ENCODE measurements at places on chromosomes 11 and 22.
A peak's percentile ranks its signal among the peaks of the same experiment; 100 is the strongest.

DNA sequence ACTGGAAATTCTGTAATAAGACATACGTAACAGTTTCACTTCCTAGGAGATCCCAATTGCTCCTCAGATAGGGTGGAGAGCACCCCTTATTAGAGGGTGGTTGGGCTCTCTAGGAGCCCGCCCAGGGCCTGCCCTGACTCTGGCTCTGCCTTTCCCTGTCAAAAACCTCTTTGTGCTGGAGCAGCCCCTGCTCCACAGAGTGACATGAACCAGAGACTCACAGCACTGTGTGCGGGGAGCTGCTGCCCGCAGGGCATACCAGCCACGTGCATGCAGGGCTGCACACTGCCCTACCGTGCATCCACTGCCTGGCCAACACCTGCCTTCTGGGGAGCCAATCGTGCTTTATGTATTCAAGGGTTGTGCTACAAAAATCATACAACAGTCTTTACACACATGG is 24.3 kb downstream of the KCNQ1OT1 start:
- no peak for DNase-seq

DNA sequence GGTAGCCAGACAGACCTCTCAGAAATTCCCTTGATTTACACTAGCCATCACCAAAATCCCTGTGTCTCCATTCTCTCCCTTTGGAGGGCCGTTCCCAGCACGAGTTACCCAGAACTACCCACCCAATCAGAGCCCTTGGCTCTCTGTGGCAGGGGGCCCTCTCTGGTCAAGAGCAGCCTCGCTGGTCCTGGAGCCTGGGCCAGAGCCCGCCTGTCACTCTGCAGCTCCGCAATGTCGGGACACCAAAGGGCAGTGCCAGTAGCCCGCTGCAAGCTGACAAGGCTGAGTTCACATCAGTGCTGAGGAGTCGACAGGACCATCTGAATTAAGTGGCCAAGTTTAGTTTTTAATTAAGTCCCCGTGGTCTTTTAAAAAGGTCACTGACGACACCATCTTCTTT is 241.6 kb downstream of the ST3GAL4 start:
- DNase-seq = no peak

DNA sequence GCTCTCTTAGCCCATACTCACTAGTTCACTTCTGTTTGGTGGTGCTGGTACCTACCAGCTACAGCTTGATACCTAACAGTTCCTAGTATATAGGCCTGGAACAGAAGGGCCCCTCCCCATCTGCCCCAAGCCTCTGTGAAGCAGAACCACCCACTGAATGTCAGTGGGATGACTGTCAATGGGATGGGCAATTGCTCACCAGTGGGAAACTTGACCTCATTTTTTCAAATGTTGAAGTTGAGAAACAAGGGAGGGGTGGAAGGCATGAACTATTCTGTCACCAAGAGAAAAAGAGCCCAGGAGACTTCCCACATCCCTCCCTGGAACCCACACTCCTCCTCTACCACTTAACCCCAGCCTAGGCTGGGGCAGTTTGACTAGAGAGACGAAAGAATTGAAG is at the start of gene NLRP10:
Gene NLRP10 (minus strand): TSS at position 62 of the 400 bp plus-strand sequence. CDS start 1,952 bp downstream, outside the sequence.
- DNase-seq = no peak

GRCh38 chr11:43071338-43071737 is 240.5 kb upstream of the API5 start:
- DNase-seq = no peak

DNA sequence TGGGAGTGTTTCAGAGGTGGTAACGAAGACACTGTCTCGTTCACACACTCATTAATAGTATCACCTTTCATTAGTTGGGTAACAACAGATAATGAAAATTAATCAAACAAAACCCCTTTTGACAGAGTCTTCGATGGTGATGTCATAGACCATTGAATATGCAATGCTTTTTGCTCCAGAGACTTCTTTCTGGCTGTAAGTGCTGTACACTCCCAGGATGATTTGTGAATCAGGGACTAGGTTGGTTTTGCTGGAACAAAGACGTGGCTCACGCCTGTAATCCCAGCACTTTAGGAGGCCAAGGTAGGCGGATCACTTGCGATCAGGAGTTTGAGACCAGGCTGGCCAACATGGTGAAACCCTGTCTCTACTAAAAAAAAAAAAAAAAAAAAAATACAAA is 9.5 kb upstream of the RASSF10 start:
- DNase-seq = no peak

DNA sequence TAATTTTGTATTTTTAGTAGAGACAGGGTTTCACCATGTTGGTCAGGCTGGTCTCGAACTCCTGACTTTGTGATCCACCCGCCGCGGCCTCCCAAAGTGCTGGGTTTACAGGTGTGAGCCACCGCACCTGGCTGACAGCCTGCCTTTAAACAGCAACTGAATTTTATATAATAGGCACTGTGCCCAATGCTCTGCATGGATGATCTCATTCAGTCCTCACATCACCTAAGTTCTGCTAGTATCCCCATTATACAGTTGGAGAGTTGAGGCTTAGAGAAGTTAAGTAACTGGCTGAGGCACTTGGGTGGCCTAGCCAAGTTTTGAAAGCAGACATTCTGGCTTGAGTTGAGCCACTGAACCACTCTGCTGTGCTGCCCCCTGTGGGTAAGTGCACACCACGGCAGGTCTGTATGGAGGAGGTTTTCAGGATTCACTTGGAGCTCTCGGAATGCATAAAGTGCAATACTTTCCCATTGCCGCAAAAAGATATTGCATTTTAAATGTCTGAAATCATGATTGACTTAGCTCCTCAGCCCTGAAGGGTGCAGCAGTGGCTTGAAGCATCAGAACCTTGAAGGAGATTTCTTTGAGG is 112.4 kb downstream of the LDLRAD3 start:
- DNase-seq = peak; percentile 47

- DNase-seq = no peak
Observed at GRCh38 chr11:6647836-6648235, 7.8 kb downstream of the DCHS1 start.

- DNase-seq = no peak
Observed at GRCh38 chr22:50315289-50316113, 8.1 kb upstream of the PLXNB2 start.

DNA sequence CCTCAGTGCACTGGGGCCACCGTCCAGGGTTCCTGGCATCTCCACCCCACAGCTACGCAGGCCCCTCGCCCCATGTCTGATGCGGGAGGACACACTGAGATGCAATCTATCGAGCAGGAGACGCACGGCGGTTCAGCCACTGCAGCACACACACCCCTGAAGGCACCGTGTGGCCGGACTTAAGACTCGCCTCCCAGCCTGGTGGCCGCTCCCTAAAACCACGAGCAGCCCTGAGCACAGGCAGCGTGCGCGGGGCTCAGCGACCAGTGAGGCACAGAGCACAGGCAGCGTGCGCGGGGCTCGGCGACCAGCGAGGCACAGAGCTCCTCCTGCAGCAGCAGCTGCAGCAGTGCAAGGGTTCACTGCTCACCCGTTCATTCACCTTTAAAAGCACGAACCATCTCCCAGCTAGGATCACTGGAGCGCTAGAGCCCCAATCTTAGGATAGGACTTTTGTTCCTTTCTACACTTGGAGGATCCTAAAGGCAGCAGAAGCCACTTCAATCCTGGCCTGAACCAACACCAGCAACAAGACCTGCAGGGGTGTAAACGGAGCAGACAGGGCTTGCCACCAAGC is 31.4 kb downstream of the TOLLIP start:
- no peak for DNase-seq

DNA sequence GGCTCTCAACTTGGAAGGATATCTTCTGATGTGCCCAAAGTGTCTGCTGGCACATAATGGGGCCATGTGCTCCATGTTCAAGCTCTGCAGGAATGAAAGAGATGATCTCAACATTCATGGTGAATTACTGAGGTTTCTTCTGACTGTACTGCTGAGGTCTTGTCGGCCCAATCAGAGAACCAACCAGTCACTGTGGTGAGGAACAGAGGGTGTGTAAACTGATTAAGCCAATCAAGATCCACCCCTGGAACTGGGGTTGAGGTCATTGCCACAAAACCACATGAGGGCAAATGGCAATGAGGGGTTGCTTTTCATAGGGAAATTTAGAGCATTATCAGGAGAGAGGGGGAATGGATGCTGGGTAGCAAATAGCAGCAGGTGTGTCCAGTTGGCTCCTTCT is 152.3 kb upstream of the RAG2 start:
- no peak for DNase-seq

DNA sequence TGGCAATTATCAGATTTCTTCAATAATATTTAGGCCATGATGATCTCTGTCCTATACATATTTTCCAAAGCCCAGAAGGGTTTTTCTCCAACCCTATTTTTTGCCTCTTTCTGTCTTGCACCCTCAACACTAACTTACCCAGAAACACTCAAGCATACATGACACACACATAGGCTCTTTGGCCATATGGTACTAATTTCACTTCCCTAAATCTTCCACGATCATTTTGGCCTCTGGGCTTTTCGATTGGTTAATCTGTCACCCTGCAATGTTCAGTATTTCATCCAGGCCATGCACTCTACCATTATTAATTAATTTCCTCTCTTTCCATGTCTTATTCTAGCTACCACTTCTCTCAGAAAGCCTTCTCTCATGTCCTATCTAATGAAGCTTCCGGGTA is 59.8 kb downstream of the LUZP2 start:
- DNase-seq = no peak

DNA sequence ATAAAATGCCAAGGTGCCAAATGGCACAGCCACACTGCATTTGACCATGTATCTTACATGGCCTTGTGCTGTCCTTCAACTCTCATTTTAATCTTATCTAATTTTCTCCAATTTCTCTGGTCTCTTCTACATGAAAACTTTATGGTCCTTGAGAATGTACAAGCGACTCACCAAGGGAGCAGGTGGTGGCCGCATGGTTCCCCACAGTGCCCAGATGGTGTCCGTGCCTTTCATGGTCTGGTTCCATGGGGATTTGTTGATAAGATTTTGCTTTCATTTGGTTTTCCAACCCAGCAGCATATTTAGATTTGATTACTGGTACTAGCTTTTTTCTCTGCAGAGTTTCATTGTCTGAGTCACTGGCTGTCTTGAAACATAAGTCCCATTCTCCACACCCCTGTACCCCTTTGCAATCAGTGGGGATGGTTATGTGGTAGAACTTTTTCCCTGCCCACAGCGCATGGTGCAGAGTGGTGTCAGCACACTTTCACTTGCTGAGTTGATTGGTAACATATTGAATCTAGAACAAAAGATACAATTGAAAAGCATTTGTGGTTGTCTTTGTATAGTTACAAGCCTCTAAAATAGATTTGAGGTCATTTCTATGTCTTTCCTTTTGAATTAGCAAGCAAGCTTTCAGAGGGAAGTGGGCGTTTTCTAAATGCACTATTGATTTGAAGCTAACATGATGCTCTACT is 24.1 kb downstream of the ZNRF3 start:
- no peak for DNase-seq

DNA sequence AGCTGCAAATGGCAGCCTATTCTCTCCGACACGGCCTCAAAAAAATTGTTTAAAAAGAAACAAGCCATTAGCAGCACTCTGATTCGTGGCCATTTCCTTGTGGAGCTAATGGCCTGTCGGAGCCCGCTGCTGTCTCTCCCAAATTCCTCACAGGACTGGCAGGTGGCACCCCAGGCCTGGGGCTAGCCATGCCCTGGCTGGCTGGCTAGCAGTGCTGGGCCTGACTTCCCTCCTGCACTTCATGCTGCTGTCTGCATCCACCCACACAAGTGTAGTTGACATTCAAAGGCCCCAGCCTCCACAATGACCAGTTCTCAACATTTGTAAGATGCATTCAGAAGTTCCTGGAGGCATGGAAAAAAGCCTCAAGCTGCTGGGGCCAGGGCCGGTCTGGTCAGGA is 61.5 kb downstream of the SMCO4 start:
- DNase-seq = no peak

DNA sequence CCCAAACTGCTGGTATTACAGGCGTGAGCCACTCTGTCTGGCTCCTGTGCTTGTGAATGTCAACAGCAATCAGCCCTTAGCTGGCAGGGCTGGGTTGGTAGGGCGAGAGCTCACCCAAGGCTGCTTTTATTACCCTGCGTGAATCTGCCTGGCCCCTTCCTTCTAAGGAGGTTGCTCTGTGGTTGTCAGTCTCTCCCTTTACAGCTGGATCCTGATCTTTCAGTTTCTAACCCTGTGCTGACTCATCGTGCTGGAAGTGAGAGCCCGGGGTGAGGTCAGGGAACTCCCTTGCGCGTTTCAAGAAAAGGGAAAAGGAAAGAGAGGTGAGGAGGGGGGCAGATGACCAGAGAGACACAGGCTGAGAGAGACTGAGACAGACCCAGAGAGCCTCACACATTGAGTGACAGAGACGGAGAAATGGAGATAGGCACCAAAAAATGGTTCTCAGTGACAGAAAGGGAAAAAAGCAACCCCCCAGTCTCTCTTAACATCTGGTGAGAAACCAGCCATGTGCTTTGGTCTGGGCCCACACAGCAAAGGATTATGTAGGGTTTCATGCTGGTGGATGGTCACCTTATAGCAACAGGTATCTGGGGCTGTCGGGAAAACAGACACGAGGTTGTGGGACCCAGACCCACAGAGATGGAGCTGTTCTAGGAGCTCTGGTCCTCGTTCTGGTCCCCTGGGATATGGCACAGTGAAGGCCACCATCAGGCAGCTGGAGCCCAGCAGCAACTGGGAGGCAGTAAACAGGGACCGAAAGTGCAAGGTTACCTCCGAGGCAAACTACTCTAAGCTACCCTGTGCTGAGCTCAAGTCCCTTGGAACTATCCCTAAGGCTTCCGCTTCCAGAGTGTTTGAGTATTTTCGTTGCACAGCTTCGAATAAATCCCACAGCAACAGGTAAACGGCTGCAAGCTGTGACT is 2.5 kb downstream of the TCN2 start:
- DNase-seq = no peak

- DNase-seq = no peak
Observed at GRCh38 chr11:1051356-1052132, 15.0 kb upstream of the MUC6 start.

DNA sequence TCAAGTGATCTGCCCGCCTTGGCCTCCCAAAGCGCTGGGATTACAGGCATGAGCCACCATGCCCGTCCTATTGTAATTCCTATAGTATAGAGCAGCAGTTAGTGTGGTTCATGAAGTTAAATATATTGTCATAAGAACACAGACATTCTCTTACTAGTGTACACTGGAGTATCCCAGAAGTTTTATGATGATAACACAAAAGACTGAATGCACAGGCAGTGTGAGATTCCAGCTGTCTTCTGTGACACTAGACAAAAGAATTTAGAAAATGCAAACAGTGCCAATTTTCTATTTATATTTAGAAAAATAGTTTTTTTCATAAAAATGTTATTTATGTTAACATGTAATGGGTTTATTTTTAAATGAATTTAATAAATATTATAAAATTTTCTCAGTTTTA is 39.4 kb upstream of the RBX1 start:
- DNase-seq = no peak

- no peak for DNase-seq
Observed at GRCh38 chr22:48890693-48891554, 936.7 kb downstream of the BRD1 start.

GRCh38 chr11:116300232-116300631 is 472.6 kb downstream of the BUD13 start:
- DNase-seq = no peak

DNA sequence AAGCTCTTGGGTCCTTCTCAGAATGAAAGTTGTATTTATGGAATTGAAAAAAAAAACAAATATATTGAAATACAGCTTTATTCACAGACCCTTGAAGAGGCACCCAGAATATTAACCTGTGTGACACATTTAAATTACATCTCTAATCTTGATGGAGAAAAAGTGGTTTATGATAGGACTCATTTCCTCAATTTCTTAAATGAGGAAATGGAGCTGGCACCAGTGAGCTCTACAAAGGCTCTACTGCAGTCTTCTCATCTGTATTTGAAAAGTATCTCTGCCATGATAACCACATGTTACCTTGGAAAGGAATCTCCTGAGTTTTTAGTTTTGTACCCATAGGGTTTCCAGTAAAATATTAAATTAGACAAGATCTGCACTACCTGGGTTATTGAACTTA is 186.5 kb downstream of the HIPK3 start:
- no peak for DNase-seq

GRCh38 chr22:33299245-33299956 is 241.2 kb upstream of the SYN3 start:
- no peak for DNase-seq
